Stimulated activated CD4-positive, alpha-beta T cell treated with anti-CD3 and anti-CD28 coated beads, TNF-alpha, amount 100 ng/mL, for 48 hours (primary cell): ENCODE measurements at places on chromosomes 2 and 18.

DNA sequence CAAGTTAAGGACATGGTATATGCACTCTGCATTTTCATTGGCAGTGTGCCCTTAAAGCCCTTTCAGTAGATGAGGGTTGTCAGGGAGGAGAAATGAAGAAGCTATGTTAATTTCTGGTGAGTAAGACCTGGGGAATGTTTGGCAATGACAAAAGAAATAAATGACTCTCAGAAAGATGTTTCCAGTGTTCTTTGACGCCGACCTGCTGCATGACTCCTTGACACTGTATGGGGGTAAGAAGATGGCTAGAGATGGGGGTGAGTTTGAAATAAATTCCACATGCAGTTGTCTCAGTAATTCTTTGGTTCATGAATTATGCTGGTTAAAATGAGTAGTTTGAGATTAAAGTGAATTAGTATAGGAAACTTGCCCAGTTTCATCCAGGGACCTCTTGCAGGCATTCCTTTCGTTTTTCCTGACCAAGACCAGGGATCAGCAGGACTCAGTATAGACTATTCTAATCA is 5.9 kb downstream of the CCDC121 start:
- DNase-seq: no peak

GRCh38 chr2:106115250-106115649 is 78.9 kb downstream of the UXS1 start:
- no peak for DNase-seq

DNA sequence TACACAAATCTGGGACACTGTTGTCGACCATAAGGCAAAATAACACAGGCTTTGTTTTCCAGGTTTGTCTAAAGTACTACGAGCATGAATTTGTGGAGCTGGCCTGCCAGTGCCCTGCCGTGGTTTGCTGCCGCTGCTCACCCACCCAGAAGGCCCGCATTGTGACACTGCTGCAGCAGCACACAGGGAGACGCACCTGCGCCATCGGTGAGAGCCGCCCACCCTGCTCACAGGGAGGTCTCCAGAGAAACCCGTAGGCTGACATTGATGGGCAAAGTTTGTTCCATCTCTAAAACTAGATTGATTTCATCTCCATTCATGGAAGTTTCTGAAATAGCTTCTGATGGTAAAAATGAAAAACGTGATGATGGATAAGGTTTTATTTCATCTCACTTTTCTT is 50.4 kb upstream of the NFATC1 start:
- no peak for DNase-seq

DNA sequence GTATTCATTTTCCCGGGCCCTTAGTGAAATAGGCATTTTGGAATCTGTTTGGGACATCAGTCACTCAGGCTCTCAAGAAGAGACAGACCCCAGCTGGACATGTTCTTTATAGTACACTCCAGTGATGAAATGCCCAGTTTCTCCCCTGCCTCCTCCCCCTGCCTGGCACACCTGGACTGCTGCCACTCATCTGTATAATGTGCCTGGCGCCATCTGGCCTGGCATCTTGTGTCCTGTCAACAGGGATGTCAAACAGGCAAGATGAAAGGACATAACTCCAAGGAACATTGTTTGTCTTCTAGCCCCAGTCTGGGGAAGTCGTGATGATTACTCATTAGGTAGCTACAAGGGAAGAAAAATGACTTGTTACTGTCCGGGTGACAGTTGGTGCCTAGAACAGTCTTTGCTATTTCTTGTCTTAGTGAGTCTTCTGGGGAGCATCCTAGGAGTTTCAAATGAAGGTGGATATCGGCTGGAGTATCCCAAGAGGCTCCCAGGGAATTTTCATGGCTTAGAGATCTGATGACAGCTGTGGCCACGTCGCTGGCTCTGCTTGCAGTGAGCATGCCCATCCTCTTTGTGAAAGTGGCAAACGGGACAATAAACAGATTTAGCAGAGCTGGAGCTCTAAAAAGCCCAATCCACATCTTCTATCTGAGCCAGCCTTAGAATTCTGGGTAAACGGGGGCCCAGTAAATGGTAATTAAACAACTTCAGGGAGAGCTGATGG is 153.6 kb downstream of the ALK start:
- DNase-seq: no peak

- DNase-seq: no peak
Observed at GRCh38 chr18:58105888-58106260, 61.8 kb downstream of the NEDD4L start.

DNA sequence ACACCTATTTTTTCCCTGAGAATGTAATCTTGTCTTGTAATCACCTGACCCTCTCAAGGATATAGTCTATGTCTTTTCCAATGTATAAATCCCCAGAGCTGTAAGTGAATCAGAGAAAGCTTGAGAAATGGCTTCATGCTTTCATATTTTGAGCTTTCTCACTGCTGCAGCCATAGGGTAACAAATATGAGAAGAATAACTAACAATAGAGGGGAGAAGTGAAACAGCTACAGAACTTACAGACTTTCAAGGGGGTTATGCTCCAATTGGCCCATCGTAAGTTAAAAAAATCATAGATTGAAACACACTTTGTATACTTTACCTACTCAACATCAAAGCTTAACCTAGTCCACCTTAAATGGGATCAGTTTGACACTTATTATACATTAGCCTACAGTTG is 111.0 kb downstream of the CNTNAP5 start:
- DNase-seq: no peak

GRCh38 chr2:144136297-144137010 is 383.5 kb downstream of the ZEB2 start:
- no peak for DNase-seq

DNA sequence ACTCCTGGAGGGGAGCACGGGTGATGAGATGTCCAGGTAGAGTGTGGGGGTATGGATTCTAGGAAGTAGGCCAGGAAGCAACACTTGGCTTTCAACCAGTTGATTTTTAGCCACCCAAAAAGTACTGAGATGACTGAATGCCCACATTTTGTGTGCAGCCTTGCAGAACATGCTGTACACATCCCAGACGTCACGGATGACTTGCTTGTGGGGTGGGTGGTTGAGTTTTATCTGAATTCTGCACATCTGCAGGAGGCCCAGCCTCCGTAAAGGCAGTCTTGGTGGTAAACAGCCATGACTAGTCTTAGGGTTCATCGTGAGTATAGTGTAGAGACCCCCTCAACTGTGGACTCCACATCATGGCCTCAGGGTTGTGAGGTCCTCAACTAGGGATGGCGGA is 53.3 kb upstream of the CCDC195 start:
- no peak for DNase-seq

DNA sequence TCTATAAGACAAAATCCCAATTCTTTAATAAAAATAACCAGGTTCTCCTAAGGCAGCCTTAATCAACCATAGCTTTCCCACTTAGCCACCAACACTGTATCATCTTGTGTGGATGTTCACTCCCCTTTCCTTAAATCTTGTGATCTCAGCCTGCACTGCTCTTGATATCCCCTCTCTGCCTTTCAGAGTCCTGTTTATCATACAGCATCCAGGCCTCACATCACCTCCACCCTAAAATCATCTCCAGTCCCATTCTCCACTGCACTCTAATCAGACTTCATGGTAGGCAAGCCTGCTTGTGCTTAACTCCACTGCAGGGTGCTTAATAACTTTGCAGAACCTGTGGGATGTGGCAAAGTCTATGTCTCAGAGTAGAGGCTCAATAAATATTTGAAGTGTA is 18.8 kb downstream of the ARHGAP15 start:
- no peak for DNase-seq

- no peak for DNase-seq
Observed at GRCh38 chr2:60438653-60439052, 114.8 kb downstream of the BCL11A start.

- no peak for DNase-seq
Observed at GRCh38 chr18:74645679-74646078, 48.0 kb downstream of the ZNF407 start.

GRCh38 chr2:144198116-144198515 is 321.8 kb downstream of the ZEB2 start:
- DNase-seq: no peak

GRCh38 chr2:201795607-201796477 is 10.5 kb upstream of the CDK15 start:
- DNase-seq: no peak

DNA sequence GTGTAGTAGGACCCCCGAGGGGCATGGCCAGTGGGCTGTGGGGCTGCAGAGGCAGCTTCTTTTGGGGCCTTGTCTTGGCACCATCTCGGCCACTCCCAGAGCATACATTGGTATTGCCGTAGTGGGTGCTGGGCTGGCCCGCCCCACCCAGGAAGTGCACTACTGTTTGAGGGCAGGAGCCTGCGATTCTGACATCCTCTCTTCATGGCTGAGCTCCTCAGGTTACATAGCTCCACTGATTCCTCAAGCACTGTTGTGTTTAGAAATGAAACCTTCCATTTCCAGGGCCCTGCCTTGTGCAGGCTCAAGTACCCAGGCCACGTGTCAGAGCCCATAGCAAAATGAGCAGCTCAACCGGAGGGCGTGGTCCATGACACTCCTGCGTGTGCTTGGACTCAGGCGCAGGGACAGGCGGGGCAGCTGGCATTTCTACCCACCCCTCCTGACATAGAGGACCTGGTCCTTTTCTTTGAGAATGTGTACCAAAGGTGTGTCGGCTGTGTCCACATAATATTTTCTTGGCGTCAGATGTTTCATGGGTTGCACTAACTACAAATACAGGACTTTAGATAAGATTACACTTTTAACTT is 67.9 kb downstream of the DGKD start:
- no peak for DNase-seq
